NCI-H1105 treated with DMSO at 0.1 percent for 48 hours (cell line): ENCODE measurements at places on chromosomes 1 and 21.

DNA sequence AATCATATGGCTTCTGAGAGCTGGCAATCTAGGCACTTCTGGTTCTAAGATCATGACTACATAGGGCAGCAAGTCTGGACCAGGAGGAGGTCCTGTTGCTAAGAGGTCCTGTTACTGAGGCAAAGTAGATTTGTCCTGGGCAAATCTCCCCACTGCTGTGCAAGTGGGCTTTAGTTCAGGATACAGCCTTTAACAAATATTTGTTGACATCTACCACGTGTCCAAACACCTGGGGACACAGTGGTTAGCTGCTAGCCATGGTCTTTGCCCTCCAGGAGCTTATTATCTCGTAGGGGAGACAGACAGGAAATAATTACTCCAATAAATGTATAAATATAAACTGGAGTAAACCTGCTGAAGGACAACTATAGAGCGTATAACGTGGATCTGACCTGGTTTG is 3.2 kb downstream of the CGN start:
- no peak for DNase-seq

DNA sequence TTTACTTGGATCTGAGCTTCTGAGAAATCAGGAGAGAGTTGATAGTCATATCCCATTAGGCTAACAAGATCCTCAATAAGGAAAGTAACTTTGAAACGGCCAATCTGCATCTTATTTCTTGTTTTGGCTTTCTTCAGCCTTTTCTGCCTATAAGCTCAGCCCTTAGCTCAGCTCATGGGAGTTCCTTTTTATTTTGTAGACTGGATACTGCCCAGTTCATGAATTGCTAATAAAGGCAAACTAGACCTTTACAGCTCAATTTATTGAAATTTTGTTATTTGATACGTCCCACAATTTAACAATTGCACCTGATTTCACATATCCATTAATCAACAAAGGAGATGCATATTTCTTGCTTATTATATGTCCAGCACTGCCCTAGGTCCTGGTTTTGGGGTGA is 22.7 kb downstream of the NENF start:
- DNase-seq = no peak

- no peak for DNase-seq
These were observed 57.4 kb downstream of the ADSS2 start for GRCh38 chr1:244394346-244394745.

GRCh38 chr1:199033661-199034060 is 394.8 kb downstream of the PTPRC start:
- no peak for DNase-seq

DNA sequence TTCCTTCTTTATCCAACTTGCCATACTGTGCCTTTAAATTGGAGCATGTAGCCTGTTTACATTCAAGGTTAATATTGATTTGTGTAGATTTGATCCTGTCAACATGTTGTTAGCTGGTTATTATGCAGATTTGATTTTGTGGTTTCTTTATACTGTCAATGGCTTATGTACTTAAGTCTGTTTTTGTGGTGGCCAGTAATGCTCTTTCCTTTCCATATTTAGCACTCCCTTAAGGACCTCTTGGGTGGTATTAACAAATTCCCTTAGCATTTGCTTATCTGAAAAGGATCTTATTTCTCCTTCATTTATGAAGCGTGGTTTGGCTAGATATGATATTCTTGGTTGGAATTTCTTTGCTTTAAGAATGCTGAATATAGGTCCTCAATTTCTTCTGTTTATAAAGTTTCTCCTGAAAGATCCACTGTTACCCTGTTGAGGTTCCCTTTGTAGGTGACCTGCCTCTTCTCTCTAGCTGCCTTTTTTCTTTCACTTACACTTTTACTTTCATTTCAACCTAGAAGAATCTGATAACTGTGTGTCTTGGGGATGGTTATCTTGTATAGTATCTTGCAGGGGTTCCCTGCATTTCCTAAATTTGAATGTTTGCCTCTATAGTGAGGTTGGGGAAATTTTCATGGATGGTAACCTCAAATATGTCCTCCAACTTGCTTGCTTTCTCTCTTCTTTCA is 86.9 kb upstream of the NEGR1 start:
- no peak for DNase-seq

- no peak for DNase-seq
These were observed 6.1 kb downstream of the FABP3 start for GRCh38 chr1:31366796-31367195.

DNA sequence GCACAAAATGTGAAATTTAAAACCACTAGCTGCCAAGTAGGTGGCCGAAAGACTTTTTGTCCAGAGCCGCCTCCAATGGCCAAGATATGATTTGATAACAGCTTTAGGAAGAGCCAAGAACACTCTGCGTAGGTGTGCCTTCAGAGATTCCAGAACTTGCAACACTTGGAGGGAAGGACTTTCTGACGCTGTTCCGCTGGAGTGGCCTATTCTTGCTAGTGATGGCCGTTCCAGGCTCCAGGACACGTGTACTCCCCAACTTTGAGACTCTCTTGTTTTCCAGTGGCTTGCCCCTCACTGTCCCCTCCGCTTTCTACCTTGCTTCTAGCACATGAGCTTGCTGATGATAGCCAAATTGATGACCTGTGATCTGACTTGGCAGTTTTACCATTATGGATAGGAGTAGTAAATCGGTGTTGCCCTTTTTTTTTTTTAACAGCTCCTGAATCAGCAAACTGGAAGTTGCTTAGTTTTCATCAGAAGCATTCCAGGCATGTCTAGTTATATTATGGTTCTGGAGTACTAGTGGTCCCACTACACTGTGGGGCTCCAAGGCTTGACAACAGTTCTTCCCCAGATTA is 1.0 kb downstream of the PRDX6 start:
- no peak for DNase-seq

DNA sequence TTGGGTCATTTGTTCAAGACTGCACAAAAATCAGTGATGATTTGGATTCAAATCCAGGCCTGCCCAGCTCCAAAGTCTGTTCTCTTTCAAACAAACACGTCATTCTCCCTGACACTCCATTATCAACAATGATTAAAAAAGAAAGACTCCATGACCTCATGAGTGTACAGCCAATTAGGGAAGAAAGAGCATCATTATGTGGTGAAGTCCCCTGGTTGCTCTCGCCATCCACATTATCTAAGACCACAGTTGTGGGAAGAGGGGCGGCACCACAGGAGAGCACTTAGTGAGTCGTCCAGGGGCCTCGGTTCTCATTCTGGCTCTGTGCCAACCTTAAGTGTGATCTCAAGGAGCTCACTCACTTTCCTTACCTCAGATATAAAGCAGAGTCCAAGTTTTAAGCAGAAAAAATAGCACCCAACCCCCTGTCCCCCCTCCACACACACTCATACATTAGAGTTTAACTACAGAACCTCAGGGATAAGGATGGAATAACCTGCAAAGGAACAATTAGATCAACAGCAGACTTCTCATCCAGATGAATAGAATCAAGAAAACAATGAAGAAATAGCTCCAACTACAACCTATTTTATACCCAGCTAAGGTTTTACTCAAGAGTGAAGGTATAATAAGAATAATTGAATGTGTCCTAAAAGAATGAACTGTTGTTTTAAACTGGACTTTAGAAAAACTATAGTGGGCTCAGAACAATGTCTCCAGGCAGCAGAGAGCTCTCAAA is 47.8 kb downstream of the COL6A1 start:
- DNase-seq = no peak

GRCh38 chr1:15825800-15826199 is 18.4 kb upstream of the UQCRHL start:
- no peak for DNase-seq

- no peak for DNase-seq
These were observed 714.9 kb downstream of the MATN1 start for GRCh38 chr1:30008372-30008997.

GRCh38 chr1:101043776-101044175 is 18.2 kb upstream of the DPH5 start:
- no peak for DNase-seq

GRCh38 chr1:59434336-59434735 is 137.4 kb downstream of the FGGY start:
- DNase-seq = no peak

- no peak for DNase-seq
These were observed 6.7 kb downstream of the NR5A2 start for GRCh38 chr1:200034262-200034557.

GRCh38 chr21:43654806-43655489 is 4.3 kb downstream of the HSF2BP start:
- no peak for DNase-seq

DNA sequence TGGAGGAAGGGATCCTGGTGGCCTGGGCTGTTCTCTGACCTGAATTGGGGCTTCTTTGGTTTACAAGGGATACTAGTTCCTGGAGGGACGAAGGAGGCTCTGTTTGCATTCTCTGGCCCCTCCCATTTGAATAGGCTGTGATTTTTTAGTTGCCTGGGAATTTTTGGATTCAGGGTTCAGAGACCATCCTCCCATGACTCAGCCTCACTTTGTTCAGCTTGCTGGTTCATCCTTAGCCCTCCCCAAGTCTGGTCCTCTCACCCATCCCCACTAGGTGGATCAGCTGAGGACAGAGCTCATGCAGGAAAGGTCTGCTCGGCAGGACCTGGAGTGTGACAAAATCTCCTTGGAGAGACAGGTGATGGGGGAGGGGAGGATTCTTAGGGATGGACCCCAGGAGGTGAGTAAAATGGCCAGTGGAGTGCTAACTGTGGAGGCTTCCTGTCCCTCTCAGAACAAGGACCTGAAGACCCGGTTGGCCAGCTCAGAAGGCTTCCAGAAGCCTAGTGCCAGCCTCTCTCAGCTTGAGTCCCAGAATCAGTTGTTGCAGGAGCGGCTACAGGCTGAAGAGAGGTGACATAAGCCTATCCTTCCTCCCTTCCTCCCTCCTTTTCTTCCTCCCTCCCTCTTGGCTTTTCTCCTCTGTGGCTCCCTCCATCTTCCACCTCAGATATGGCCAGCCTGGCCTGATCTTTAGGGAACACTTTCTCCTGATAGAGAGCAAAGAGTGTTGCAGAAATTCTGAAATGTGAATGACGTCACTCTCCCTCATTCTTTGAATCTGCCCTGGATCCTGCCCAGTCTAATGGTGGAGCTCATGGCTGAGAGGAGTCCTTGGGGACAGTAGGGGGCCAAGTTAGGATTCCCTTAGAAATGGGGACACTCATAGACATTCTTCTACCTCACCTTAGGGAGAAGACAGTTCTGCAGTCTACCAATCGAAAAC is 4.5 kb upstream of the TUFT1 start:
- no peak for DNase-seq

GRCh38 chr1:200035956-200036618 is 8.6 kb downstream of the NR5A2 start:
- no peak for DNase-seq

DNA sequence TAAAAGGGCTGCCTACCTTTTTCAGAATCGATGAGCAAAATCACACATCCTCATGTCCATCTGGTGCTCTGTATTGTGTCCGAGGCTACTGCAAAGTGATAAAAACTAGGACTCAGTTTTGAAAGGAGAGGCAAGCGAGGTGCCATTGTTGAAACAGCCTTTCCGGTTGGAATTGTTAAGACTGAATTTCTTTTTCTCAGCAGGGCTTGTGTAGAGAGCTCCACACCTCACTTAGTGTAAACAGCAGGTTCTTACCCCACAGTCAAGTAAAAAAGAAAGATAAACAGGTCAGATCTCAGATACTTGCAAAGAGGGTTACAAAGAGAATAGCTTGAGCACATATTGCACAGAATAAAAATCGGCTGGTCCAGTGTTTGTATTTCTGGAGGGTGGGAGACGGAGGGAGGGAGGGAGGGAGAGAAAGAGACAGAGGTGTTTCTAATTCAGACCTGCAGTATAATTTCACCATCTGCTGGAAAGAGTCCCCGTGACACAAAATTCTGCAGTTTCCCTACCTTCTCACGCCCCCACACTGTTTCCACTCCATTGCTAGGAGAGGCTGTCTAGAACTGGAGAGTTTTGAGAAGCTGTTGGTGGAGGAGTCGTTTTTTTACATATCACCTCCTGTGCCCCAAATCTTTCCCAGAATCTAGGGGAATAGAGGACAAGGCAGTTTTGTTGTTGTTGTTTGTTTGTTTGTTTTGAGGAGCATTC is 82.5 kb downstream of the EDEM3 start:
- DNase-seq = no peak

GRCh38 chr1:113850127-113850796 is 21.2 kb downstream of the PTPN22 start:
- DNase-seq = no peak

DNA sequence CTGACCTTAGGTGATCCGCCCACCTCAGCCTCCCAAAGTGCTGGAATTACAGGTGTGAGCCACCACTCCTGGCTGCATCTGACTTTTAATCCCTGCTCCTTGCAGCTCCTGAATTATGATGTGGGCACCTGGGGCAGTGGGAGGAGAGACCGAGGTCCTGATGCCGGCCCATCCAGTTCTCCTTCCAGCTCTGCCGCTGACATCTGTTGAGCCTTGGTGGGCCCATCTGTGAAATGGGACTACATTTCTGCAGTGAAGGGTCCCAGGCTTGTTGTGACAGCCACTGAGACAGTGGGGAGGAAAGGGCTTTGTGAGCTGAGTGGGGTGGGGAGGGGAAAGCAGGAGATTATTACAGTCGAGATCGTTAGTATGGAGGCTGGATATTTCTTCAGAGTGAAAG is 11.8 kb downstream of the PLA2G2F start:
- DNase-seq = no peak

GRCh38 chr1:166390366-166391033 is 223.7 kb upstream of the FAM78B start:
- DNase-seq = no peak

- DNase-seq = no peak
These were observed 54.0 kb downstream of the RAB3B start for GRCh38 chr1:51936531-51936930.

DNA sequence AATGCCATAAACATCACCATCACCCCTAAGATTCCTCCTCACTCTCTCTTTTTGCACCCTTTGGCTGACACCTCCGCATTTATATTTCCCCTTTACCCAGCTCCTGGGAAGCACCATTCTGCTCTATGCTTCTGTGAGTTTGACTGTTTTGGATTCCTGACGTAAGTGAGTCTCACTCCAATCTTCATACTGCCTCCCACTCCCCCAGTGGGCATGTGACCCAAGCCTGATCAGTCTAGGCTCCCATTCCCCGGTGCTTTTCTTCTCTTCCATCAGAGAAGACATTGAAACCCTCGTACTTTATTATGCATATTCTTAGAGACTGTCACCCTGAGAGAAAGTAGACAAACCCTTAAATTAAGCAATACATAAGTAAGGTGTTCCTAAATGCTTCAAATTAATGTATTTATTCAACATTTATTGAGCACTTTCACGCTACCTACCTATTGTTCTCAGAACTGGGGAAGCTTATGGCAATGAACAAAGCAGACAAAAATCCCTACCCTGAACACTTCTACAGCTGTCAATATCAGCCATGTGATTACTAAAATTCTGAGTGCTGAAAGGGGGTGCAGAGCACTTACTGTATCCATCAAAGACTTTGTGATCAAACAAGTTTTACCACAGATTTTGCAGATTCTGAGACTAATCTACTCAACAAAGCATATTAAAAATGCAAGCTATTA is 43.4 kb upstream of the DIPK1A start:
- no peak for DNase-seq

- DNase-seq = no peak
These were observed 3.8 kb downstream of the LDLRAD2 start for GRCh38 chr1:21815724-21816321.

- no peak for DNase-seq
These were observed 32.4 kb upstream of the ZNF124 start for GRCh38 chr1:247204177-247204647.
